ENCODE measurements at places on chromosomes 5 and 9.

DNA sequence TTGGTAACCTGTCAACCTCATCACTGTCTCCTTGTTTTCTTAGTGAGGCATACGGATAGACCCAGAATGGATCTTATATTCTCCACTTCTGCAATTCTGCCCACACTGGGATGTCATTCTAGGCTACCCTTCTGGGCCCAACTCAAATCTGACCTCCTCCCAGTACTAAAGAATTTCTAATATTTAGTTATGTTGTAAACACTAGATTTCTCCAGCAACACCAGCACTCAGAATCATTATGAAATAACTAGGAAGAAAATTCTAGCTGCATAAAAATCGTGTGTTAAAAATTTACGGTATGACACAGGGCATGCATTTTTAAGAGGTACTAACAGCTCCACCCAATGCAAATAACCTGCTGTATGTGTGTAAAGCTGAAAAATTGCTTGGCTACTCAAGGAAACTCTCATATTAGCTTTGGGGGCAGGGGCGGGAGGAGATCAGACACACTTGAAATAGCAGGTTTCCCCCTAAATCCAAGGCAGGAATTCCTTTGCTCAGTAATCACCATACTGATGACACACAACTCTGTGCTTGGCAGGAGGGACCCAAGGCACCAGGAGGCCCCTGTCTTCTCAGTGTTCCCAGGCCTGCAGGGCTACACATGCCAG lies 27.3 kb downstream of the MACROH2A1 start:
- DNase-seq, result no peak

DNA sequence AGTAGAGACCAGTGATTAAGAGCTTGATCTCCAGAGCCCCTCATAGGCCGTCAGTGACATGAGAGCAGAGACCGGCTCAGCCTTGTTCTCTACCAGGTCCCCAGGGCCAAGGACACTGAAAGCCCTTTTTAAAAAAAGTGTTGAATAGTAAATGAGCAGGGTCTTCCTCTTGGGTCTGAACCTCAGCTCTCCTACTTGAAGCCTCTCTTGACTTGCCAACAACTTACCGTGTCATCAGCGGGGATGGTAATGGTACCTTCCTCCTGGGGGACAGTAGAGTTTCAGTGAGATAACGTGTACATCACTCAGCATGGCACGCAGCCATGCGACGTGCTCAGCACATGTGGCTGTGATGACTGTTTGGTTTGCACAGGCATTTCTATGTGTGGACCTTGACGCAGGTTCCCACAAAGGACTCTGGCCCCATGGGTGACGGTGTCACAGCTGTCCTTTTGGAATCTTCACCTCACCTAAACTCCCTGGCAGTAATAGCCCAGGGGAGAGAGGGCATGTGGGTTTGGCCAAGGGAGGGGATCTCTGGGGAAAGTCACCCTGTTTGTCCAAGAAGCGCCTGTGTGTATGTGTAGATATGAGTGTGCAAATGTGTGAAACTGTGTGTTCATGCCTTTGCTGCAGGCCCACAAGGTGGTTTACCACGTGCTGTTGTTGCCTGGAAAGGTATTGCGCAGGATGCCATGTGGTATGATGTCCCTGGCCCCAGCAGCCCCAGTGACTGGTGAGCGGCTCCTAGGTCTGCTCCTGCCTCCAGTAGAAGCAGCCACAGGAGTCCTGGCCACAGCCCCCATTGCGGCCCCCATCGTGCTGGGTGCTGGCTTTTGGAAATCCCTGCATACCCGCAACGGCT lies 18.7 kb downstream of the ERGIC1 start:
- DNase-seq, result no peak

GRCh38 chr9:107212613-107213012 lies 70.5 kb upstream of the RAD23B start:
- no peak for DNase-seq

GRCh38 chr5:66813306-66813705 lies 217.1 kb downstream of the MAST4 start:
- DNase-seq, result no peak

- no peak for DNase-seq
These were observed 999 bp upstream of the HNRNPA0 start for GRCh38 chr5:137754961-137755762.

GRCh38 chr9:17064558-17064957 lies 70.3 kb upstream of the CNTLN start:
- DNase-seq, result no peak

- DNase-seq, result no peak
These were observed 161.1 kb downstream of the GABBR2 start for GRCh38 chr9:98547606-98548005.

- DNase-seq, result no peak
These were observed 9.4 kb downstream of the SLC38A9 start for GRCh38 chr5:55702598-55703345.

- no peak for DNase-seq
These were observed 307.4 kb upstream of the SEMA6A start for GRCh38 chr5:116881921-116882531.

DNA sequence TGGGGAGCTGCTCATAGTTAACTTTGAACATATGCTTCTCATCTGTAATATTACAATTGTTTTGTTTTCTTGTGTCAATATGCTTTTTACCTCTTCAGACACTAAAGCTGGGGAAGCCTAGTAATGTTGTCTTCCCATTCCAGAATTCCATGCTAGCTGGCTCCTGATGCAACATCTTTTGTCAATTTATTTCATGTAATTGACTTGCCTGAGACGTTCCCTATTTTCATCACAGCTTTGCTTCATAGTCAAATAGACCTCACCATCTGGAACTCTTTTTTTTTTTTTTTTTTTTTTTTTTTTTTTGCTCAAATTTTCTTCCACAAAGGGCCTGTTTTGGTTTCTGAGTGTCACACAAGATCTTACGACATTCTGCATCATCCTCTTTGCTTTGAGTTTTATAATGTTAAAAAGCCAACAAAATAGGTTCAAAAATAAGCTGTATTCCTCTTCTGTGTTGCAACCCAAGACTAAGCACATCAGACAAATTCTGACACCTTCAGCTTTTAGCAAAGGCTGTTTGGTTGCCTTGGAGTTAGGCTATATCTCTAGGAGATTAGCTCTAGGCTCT lies 235.2 kb downstream of the NR3C1 start:
- no peak for DNase-seq

DNA sequence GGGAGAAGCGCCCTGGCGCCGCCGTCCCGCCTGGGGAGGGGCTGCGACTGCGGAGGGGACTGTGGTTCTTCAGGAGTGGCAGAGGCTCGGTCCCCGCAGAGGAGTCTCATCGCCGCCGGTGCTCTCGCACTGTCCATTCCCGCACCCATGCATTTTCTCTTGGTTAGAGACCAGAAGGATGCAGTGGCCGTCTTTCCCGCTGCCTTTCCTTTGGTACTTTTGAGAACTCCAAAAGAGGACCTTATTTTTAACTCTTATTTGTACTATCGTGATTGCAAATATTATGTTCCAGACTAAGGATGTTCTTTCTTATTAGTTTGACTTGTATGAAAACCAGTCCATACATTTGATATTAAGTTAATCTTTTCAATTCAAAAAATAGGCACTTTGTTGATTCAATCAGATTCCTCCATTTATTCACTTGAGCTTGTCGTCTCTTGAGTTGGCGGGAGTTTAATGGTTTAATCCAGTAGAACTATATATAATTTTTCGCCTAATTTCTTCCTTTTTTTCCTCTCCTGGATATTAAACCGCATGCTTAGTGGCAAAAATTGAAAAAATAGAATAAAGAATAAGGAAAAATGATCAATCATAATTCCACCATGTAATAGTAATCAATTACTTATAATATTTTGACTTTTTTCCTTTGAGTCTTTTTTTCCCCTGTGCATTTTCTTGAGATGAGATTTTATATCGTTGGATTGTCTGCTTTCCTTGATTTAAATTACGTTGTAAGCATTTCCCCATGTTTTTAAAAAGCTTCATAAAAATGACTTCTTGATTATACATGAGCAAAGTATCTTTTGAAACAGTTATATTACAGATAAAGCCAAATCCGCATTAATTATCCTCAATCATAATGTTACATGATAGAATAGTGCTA lies 861 bp downstream of the ZFYVE16 start:
- DNase-seq, result no peak

DNA sequence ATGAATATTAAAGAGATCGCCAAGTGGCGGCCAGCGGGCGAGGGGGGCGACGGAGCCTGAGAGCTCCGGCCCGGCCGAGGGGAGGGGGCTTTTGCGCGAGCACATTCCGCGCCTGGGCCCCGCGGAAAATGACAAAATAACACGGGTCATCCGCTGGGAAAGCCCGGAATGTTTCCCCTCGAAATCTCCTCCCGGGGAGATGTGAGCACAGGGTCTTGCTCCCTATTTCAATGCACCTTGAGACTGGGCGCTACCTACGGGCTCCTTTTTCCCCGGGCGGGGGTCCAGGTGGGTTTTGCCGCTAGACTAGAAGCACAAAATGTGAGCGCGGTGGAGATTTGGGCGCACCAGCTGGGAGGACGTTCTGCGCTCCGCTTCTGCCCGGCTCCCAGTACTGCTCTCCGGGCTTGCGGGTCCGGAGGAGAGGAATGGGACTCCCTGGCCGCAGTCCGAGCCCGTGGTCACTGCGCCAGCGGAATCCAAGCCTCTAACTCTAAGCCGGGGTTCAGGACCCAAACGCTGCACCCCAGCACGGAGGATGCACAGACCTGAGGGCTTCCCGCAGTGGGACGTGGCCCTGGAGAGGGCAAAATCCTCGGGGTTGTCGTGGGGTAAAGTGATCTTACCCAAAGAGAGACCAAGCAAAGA lies 2.8 kb upstream of the PRDM12 start:
- DNase-seq, result no peak

GRCh38 chr5:133506181-133506580 lies 106.2 kb downstream of the FSTL4 start:
- DNase-seq, result no peak

GRCh38 chr5:91070761-91071550 lies 312.2 kb downstream of the ARRDC3 start:
- DNase-seq, result no peak

GRCh38 chr9:79014929-79015699 lies 556.7 kb upstream of the TLE4 start:
- no peak for DNase-seq

DNA sequence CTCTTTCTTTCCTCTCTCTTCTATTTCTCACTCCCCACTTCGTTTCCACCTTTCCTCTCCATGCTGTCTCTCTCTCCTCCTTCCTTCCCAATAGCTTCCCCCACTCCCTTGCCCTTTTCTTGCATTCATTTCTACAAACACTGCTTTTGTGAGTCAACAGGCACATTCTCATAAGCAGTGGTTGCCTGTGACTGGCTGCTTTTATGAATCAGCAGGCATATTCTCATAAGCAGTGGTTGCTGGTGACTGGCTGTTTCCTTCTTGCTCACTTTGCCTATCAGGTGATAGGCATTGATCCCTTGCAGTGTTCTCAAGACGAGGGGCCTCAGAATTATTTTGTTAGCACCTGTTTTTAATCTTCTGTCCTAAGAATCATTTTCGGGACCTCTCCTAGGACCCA lies 116.1 kb upstream of the ACTBL2 start:
- DNase-seq, result no peak

GRCh38 chr5:69219939-69220338 lies 14.7 kb upstream of the CDK7 start:
- DNase-seq, result no peak

GRCh38 chr5:96076451-96076850 lies 114.8 kb upstream of the ELL2 start:
- DNase-seq, result no peak

- no peak for DNase-seq
These were observed 155.9 kb downstream of the MAT2B start for GRCh38 chr5:163661360-163661759.

GRCh38 chr5:87831499-87831898 lies 418.8 kb upstream of the CCNH start:
- DNase-seq, result no peak

- DNase-seq, result no peak
These were observed 150.1 kb downstream of the GHR start for GRCh38 chr5:42573386-42573785.

DNA sequence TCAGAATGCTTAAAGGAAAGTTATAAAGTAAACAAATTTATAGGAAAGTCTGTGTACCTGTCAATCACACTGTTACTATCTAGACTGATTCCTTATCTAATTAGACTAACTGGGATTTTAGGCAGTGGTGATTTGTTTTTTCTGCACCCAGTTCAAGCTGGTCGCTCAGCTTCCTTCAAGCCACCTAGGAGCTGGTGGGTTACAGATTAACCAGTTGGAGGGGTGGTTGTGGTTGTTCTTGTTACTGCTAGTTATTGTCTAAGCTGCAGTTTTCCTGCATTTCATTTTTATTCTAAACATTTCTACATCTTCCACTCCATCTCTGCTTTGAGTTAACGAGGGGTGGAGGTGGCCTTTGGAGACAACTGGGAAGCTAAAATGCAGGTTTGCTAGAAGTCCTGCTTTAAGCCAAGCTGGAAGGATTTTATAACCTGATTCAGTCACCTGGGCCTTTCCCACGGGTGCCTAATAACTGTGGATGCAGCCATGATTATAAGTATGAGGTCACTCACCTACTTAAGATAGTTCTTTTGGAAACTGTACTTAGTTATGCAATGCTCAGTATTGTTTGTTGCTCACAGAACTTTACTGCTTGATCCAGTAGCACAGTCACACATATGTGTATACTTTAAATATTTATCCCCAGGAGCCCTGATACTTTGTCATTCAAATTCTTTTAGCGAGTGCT lies 303.9 kb upstream of the DAP start:
- no peak for DNase-seq

DNA sequence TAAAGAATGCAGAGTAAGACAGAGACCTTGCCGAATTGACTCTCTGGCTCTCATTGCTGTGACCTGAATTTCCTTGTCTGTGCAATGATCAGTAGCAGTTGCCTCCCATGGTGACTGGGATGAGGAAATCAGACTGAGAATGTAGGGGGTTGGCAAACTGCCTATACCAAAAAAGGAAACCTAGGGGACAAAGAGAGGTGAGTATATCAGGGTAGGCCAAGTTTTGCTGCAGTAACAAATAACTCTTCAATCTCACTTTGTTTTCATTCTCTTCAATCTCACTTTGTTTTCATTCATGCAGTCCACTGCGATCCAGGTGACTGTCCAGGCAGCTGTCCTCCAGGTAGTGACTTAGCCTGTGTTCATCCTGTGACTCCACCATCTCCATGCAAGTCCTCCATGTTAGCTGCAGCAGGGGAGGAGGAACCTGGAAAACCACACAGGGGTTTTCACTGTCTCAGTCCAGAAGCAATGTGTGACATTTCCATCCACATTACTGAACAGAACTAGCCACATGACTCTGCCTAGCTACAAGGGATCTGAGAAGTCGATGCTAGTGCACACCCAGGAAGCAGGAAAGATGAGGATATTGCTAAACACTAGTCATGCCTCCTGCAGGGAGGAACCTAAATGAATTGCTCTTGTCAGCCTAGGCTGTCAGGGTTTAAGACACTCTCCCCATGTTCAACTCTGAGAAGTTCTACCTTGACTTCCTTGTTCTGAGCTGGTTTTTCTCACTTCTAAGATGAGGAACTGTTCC lies 26.0 kb downstream of the TMEM174 start:
- no peak for DNase-seq

DNA sequence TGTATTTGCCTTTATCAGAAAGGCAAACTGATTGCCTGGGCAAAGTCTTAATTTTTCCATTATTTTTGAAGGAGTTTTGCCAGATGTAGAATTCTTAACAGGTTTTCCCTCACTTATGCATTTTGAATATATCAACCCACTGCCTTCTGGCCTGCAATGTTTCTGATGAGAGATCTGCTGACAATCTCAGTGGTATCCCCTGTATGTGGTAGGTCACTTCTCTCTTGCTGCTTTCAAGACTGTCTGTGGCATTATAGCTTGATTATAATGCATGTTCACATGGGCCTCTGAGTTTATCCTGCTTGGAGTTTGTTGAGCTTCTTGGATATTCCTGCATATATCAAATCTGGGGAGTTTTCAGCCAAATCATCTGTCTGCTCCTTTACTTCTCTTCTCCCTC lies 82.2 kb downstream of the HABP4 start:
- DNase-seq, result no peak

- no peak for DNase-seq
These were observed 18.0 kb downstream of the MTRR start for GRCh38 chr5:7886849-7887475.
